ENCODE measurements at places on chromosomes 11 and 22.

DNA sequence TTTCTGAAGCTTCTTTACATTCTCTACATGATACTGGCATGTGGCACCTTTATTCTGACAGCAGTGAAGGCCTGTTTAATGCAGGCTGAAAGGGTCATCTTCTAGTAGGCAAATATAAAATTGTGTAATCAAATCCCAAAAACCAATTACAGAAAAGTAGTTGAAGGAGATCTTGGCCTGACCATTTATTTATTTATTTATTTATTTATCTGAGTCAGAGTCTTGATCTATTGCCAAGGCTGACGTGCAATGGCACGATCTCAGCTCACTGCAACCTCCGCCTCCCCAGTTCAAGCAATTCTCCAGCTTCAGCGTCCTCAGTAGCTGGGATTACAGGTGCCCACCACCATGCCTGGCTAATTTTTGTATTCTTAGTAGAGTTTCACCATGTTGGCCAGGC, 22.7 kb upstream of the CECR2 start:
- DNase-seq = no peak

DNA sequence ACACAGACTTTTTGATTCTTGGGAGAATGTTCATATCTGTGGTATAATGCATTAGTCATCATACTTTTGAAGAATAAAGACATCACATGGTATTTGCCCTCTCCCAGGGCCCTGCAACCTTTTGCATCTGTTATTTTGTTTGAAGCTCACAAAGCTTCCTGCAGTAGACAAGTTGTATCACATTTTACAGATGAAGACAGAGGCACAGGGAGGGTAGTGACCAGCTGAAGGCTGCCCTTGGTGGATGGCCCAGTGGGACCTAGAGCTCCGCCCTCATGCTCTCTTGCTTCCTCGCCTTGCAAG, 66.4 kb downstream of the UBASH3B start:
- no peak for DNase-seq

- peak; percentile 42 for DNase-seq
Measured at GRCh38 chr22:46367707-46368191, 32.2 kb downstream of the TRMU start.

GRCh38 chr22:36208162-36208765, 6.7 kb upstream of the APOL4 start:
- DNase-seq = no peak

- no peak for DNase-seq
Measured at GRCh38 chr11:122701143-122701542, 45.6 kb downstream of the UBASH3B start.

- DNase-seq = no peak
Measured at GRCh38 chr11:126411971-126412381, 56.5 kb downstream of the ST3GAL4 start.

GRCh38 chr11:113119074-113119473, 157.9 kb downstream of the NCAM1 start:
- DNase-seq = no peak

DNA sequence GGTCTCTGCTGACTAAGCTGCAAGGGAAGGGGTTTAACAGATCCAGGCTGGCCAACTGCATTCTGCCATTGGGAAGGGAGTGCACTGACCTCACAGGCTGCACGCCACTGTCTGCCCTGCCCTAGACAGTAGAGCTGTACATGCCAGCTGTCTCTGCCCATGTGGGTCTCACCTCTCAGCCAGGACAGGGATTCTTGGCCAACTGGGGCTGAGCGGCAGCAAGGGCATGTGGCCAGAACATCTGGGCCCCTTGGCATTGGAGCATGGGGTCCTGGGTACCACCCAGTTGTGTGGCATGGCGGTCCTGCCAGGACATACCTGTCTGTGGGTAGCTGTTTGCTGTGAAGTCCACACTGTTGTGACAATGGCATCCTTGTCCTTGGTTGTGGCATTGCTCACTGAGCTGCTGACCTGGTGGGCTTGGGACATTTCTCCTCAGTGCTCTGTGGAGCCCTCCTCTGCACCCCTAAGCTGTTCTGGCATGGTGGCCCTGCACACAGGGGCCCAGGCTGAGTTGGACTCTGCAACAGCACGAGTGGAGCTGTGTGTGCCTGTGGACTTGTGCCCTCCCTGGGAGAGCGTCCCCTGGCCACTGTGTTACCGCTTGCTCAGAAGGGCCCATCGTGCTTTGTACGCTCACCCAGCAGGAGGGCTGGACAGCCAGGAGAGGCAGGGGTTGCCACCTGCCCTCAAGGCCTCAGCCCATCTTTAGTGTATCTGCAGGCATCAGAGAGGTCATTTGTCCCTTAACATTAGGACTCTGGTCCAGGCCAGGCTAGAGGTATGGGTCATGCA, 46.7 kb downstream of the MED15 start:
- DNase-seq = no peak

- DNase-seq = no peak
Measured at GRCh38 chr11:16356057-16356760, at the start of gene SOX6. TSS of gene SOX6 (minus strand) at chr11:16356546. CDS start at chr11:16341248, 15,298 bp downstream.

DNA sequence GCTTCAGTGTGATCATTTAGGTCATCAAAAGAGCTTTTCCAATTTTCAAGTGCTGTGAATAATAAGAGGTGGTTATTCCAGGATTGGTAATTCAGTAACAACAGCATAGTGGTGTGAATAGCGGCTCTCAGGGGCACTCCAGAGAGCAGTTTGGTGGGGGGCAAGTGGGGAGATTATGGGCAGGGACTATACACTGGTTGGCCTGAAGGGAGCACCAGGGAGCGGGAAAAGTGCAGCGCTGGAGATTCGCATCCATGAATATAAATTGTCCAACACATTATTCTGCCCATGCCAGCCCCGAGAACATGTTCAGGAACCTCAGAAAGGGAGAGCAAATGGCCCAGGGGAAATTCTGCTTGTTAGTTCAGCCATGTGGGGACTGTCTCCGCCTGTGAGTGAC, 37.9 kb downstream of the OR6Q1 start:
- no peak for DNase-seq

DNA sequence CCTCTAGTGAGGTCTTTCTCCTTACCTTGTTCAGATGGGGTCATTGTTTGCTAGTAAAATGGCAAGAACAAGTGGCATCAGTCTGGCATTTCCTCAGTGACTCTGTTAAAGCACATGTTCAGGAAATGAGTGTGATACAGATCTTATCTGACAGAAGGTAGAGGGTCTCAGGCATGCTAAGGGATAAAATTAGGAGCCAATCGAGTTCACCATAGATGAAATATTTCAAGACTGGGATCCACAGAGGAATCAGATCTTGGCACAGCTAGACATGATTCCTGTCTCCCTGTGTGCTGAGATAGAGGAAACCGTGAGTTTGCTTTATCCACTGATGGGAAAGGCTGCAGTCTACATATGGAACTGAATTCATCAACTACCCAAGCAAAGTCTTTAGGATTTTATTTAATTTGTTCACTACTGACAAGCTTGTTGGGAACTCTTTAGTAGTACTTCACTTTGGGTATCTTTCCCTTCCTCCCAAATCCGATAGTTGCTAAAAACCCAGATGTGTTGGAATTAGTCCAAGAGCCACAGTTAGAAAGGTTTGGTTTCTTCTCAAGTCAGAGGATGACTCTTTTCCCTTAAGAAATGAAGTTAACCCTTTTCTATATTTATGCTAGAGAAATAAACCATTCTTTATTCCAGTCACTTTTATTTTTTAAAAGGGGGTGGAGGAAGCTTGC, 18.4 kb downstream of the FAM118B start:
- no peak for DNase-seq

GRCh38 chr11:1158681-1159487, 1.1 kb downstream of the MUC5AC start:
- DNase-seq = no peak

DNA sequence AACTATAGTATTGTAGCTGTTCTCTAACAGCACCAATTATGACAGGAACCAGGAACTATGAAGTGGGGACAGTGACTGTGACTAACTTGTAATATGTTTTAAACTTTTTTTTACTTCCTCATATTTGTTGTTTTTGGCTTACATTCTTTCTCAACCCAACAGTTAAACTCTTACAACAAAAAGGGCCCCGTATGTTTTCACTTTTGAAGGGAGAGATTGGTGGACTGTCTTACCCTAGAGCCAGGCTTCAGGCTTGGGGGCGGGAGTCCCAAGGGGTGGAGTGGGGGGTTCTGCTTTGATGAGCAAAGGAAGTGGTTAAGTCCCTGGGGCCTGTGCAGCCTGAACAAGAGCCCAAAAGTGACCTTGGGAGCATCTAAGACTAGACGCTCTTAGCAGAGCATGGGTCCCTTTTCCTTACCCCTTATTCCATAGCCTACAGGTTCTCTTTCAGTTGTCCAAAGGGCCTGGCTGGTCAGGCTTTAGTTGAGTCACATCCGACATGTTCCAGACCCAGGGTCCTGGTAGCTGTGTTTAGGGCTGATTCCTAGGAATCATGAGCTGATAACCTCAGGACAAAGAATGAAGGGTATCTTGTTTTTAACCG, 38.8 kb downstream of the STIM1 start:
- no peak for DNase-seq

DNA sequence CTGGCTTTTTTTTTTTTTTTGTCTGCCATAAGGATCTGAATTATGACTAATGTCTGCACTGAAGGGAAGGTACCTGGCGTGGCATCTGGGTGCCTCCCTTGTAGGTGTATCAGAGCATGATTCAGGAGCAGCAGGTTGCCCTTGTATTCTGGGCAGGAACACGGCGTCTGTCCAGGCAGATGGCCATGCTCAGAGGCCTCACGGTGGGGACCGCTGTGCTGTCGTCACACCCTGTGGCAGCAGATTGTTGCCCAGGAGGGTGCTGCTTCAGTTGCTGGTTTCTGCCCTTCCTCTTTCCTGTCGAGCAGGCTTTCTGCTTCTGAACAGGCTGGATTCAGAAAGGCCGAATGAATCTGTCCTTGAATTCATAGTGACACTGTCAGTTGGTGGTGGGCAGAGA, 11.0 kb downstream of the ZNRF3 start:
- no peak for DNase-seq

DNA sequence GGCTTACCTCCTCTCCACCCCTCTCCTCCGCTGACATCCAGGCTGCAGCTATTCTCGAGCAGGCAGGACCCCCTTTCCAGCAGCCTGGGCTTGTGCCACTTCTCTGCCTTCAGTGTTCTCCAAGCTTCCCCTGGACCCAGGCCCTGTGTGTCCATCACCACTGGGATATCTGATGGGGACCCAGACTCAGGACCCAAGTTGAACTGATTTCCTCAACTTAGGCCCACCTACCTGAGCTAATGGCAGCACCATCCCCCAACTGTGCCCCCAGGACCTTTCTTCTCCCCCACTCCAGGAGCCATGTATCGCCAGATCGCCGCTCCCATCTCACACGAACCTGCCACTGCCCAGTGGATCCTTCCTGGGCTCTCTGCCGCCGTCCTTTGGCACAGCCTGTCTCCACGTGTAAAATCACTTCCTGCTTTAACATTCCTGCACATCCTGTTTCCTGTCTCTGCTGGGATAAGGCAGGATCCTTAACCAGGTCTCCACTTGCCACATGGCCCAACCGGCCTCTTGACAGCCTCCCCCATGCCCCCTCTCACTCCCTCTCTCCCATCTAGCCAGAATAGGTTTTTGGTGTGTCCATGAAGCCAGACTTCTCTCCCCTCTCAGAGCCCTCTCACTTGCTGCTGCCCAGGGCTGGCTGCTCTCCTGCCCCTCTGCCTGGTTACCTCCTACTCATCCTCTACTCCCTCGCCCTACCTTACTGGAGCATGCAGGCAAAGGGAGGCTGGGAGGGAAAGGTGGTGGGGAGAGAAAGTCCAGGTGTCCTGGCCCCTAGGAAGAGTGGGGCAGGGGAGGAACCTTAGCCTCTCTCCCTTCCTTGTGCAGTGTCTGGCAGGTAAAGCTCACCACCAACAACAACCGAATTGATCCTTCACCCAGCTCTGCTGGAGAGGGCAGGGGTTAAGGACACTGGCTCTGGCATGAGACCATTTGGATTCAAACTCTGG, 9.4 kb downstream of the SPATA19 start:
- DNase-seq = no peak

- DNase-seq = no peak
Measured at GRCh38 chr11:77143405-77144020, 15.5 kb downstream of the MYO7A start.

DNA sequence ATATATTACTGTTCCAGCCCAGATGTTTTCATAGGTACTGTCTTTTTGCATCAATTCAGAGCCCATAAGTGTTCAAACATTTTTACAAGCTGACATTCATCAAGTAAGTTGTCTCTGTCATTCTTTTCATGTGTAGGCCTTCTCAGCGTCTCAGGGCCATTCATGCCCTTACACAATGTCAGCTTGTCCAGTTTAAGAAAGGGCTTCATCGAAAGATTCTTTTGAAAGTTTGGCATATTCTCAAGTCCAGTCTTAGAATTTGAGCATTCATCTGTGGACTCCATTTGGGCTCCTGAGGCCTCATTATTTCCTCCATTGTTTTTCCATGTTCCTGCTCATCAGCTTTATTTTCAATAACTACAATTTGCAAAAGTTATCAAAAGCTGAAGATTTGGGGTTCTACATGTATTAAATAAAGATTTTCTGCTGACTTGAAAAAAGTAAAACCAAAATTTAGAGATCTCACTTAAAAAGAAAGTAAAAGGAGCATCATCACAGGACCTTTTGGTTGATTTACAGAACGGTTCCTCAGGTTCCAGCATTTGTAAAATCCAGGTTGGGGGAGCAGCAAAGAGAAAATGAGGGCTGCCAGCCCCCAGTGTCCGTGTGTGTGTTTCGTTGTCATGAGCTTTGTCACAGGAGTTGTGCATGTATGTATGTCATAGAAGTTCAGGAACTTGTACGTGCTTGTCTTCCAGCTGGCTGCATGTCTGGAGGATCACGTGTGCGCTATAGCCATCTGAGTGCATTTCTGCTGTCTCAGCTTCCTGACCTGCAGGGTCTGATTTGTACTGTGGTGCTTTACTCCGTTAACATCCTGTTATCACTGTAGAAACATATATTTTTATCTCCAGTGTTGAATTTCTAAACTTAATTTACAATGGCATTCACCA, 15.6 kb downstream of the MOV10L1 start:
- DNase-seq = no peak

- DNase-seq = no peak
Measured at GRCh38 chr22:22058633-22059290, 76.2 kb upstream of the TOP3B start.

- DNase-seq = no peak
Measured at GRCh38 chr11:66595245-66595904, 2.4 kb downstream of the CCS start.

- DNase-seq = no peak
Measured at GRCh38 chr22:23574877-23575276, 5.2 kb downstream of the IGLL1 start.

DNA sequence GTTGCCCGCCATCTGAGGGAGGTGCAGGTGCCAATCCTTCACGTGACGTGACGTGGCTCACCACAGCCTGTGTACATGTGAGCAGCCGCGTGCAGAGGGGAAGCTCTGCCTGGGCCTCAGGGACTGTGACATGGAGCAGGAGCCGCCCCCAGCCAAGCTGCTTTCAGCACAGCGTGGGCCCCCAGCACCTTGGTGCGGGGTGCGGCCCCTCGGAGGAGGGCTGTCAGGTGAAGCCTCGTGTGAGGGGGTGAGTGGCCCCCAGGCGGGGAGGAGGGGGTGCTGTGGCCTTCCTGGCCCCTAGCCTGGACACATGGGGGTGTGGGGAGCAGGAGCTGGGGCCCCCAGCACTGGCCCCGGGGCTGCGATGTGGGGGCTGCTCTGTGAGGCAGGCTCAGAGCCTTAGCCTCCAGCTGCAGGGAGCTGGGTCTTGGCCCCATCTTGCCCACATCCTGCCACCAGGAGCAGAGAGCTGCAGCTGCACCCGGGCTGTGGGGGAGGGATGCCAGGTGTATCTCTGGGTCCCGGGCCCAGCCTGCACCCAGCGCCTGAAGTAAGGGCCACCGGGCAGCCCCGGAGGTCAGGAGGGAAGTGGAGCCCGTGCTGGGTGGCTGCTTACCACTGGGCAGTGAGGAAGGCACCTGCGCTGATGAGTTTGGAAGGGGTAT, at the start of gene ADORA2A:
Gene ADORA2A, plus strand, starts transcription at position 100 of the 665 bp plus-strand sequence. CDS start 5,806 bp downstream, outside the sequence.
- peak; percentile 68 for DNase-seq

GRCh38 chr11:57815877-57816276, 54.3 kb downstream of the CTNND1 start:
- DNase-seq = no peak
